Cerebellum (tissue), 4 donors: ENCODE measurements at places on chromosomes 12 and 14.
A peak's percentile ranks its signal among the peaks of the same experiment; 100 is the strongest.

- DNase-seq: peak; percentile 76
Observed at GRCh38 chr14:69581316-69581935, 6.8 kb upstream of the CCDC177 start.

GRCh38 chr14:66482873-66483272 lies 3.3 kb upstream of the CCDC196 start:
- DNase-seq: no peak

GRCh38 chr12:112239881-112240280 lies 114.5 kb downstream of the TRAFD1 start:
- DNase-seq: no peak

GRCh38 chr14:61889914-61890351 lies 127.7 kb downstream of the SNAPC1 start:
- DNase-seq: no peak

- DNase-seq: no peak
Observed at GRCh38 chr14:73422515-73422914, 35.8 kb downstream of the NUMB start.

GRCh38 chr12:106273491-106273890 lies 25.7 kb upstream of the CKAP4 start:
- DNase-seq: no peak

- no peak for DNase-seq
Observed at GRCh38 chr12:112906712-112907414, at the start of gene OAS1. Gene OAS1 (plus strand): TSS chr12:112906962. CDS start chr12:112907040, 78 bp downstream.

GRCh38 chr12:14111230-14111865 lies 129.9 kb upstream of the GRIN2B start:
- DNase-seq: no peak

DNA sequence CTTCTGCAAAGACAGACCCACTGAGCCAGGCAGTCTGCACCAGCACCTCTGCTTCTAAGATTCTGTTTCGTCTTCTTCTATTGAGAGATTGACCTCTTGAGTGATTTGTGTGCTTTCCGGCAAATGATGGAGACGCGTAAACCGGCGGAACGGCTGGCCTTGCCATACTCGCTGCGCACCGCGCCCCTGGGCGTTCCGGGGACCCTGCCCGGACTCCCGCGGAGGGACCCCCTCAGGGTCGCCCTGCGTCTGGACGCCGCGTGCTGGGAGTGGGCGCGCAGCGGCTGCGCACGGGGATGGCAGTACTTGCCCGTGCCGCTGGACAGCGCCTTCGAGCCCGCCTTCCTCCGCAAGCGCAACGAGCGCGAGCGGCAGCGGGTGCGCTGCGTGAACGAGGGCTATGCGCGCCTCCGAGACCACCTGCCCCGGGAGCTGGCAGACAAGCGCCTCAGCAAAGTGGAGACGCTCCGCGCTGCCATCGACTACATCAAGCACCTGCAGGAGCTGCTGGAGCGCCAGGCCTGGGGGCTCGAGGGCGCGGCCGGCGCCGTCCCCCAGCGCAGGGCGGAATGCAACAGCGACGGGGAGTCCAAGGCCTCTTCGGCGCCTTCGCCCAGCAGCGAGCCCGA lies 703 bp downstream of the ASCL4 start:
- DNase-seq: no peak
